ENCODE measurements at places on chromosomes 6 and 20.

DNA sequence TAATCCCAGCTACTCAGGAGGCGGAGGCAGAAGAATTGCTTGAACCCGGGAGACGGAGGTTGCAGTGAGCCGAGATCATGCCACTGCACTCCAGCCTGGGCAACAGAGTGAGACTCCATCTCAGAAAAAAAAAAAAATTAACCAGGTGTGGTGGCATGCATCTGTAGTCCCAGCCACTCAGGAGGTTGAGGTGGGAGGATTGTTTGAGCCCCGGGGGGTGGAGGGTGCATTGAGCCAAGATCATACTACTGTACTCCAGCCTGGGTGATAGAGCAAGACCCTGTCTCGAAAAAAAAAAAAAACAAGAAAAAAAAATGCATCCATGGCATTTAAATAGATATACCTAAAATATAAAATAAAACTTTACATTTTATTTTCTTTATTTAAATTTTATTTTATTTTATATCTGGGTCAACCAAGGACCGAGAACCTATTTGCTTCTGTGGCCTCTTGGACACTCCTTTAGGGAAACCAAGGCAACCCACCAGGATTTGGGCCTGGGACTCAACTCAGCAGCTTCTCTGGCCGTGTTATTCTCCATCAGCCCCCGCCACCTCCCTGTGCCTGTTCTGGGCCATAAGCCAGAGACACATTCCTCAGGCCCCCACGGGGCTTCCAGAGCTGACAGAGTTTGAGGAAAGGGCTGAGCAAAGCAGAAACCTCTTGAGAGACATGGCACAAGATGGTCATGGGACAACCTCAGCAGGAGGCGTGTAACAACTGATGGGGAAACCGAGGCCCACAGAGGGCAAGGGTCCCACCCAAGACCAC lies 6.2 kb downstream of the SNTA1 start:
- H3K27me3 ChIP-seq: no peaks in the 10 kb centered on the region
- no peak overlapping the region for H3K4me3 ChIP-seq
- H3K36me3 ChIP-seq: no peaks in the 10 kb centered on the region
- no peak for DNase-seq
- H3K4me1 ChIP-seq: no peaks in the 10 kb centered on the region
- no peak overlapping the region for H3K27ac ChIP-seq

DNA sequence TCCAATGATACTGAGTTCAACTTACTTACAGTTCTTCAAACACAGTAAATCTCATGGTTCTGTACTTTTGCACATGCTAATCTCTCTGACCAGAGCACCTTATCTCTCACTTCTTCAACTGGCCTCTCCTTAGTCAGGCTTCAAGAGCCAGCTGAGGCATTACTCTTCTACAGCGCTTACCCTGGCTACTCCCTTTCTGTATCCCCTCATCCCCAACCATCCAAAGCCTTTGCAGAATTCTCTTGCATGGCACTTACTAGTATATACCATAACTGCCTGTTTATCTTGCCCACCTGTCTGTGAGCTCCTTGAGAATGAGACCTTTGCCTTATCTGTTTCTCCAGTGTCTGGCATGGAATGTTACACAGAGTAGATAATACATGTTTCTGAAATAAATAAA lies 49.2 kb downstream of the SESN1 start:
- no peak overlapping the region for H3K4me3 ChIP-seq
- no peak overlapping the region for H3K27ac ChIP-seq
- H3K27me3 ChIP-seq: no peaks in the 10 kb centered on the region
- no peak for DNase-seq
- H3K4me1 ChIP-seq: no peaks in the 10 kb centered on the region
- no peaks in the 10 kb centered on the region for H3K36me3 ChIP-seq

DNA sequence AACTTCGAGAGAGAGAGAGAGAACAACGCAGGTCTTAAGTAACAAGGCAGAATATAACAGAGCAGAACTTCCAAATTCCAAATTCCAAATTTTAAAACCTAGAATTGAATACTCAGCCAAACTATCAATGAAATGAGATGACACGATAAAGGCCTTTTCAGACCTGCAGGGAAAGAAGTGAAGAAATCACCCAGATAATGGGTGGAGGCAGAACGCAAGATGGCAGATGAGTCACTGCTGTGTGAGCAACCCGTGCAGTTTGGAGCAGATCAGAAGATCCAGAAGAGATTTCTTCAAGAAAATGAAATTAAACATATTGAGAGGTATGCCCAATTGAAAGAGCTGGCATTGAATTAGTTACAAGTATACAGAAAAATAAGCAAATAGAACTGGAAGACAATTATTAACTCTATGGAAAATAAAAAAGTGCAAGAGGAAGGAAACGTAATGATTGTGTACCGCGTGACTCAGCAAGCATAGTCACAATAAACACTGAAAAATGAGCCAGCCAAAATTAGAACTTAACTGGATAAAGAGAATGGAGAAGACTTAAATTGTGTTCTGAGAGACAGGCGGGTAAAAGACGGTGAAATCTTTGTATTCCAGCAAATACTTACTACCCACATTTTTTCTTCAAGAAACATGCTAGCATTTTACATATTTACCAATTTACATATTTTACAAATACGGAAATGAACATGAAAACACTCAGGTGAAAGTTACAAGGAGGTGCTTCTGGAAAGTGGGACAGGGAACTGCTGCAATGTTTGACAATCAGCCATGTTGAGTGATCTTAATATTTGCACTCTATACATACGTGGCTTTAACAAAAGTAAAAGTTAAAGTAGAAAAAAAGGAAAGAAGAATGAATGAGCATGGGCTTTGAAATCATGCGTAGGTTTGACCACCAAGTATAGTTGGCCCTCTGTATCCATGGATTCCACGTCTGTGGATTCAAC lies 87.9 kb upstream of the CDYL start:
- no peaks in the 10 kb centered on the region for H3K27me3 ChIP-seq
- no peak overlapping the region for H3K27ac ChIP-seq
- no peak for DNase-seq
- no peaks in the 10 kb centered on the region for H3K4me1 ChIP-seq
- no peak overlapping the region for H3K4me3 ChIP-seq

GRCh38 chr6:159577564-159577963 lies 115.5 kb downstream of the SOD2 start:
- H3K4me3 ChIP-seq: no peak overlapping the region
- H3K4me1 ChIP-seq: no peaks in the 10 kb centered on the region
- no peaks in the 10 kb centered on the region for H3K36me3 ChIP-seq
- H3K27ac ChIP-seq: no peak overlapping the region

Data from thymus (tissue), 14 donors.